Fibroblast of skin of left quadriceps (primary cell): ENCODE measurements at places on chromosomes 6 and 20.
A peak's percentile ranks its signal among the peaks of the same experiment; 100 is the strongest.

DNA sequence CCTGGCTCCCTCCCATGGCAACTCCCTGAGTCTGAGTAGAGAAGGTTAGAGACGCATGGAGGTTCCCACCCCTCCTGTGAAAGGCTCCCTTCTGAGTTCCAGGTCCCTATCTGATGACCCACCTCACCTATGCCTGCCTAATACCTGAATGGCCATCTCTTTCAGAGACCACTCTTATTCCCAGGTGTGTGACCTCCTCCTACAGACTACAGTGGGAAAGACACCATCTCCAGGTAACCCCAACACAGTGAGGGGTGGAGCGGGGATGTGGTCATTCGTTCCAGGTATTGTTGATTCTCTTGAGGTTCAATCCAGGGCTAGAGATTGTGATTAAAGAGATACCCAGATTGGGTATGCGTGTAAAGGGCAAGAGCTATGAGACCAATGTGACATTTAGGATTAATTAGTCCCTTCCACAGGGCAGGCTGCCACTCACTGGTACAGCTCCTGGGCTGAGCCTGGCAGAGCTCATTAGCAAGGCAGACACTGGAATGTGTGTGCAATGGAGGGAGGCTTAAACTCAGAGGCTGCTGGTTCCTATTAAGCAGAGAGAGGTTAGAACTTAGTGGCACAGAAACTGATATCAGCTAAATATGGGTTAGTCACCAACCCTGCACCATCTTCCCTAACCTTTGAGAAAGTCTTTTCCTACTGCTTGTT is 46.5 kb upstream of the IER3 start:
- DNase-seq: no peak

- DNase-seq: no peak
Measured at GRCh38 chr20:58112017-58112781, 116.3 kb downstream of the ANKRD60 start.

GRCh38 chr20:2778602-2779321 is 21.7 kb downstream of the CPXM1 start:
- DNase-seq: no peak

GRCh38 chr6:129777371-129777770 is 67.4 kb upstream of the ARHGAP18 start:
- no peak for DNase-seq

- no peak for DNase-seq
Measured at GRCh38 chr6:41784581-41785171, 2.8 kb upstream of the TOMM6 start.

- DNase-seq: peak; percentile 41
Measured at GRCh38 chr20:34129518-34130162, 17.6 kb upstream of the EIF2S2 start.

DNA sequence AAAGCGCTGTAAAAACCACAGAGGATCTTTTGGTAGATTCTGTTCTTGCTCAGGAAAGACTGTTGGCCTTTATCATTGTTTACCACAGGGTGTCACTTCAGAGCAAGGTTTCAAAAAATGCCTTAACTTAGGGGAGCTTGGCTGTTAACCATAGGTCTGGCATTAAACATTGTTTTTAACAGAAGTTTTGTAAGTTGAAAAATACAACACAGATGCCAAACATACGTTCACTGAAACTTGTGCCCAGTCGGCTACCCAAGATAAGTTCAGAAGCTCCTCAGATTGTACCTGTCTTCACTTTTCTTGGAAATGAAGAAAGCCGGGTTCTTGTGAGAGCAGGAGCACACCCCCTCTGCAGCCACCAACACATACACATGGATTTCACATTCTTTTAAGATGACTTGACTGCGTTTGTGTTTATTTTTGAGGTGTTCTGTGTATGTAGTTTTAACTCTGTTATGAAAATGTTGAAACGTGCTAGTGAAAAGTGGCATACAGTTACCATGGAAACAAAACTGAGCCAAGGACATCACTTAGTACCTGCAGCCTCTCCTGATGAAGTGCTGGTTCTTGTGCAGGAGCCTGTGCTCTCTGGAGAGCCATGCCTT is 64.9 kb downstream of the SYCP2L start:
- peak; percentile 33 for DNase-seq

DNA sequence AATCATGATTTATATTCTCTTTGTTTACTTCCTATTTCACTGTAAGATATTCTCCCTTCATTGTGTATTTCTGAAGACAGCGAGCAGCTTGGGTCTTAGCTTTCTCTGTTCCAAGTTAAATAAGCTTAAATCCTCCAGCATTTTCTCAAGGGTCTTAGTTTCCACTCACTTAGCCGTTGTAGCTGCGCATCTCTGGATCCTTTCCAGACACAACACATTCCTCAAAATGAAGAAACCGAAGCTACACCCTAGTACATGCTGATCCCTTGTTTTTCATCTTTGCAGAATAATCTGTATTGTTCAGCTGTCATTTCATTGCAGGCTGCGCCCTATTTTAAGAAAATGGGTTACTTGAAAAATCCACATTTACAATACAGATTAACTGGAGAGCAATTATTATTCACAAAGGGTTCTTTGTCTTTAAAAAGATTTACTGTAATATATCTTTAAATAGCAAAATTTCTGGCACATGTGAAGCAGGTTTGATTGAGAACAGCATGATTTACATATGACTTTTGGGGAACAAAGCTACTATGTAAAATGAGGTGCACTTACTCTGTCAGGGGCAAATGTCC is 375.8 kb downstream of the QKI start:
- peak; percentile 61 for DNase-seq
